T1000 (cell line): ENCODE measurements at places on chromosomes 13 and 19.

GRCh38 chr13:36543671-36544070 lies 111.4 kb downstream of the CCNA1 start:
- no peak for DNase-seq

- DNase-seq: no peak
These were observed 26.0 kb upstream of the MAB21L1 start for GRCh38 chr13:35502456-35502855.

GRCh38 chr19:31693131-31693932 lies 344.1 kb upstream of the TSHZ3 start:
- no peak for DNase-seq

GRCh38 chr13:91372911-91373310 lies 25.4 kb downstream of the MIR17HG start:
- no peak for DNase-seq

DNA sequence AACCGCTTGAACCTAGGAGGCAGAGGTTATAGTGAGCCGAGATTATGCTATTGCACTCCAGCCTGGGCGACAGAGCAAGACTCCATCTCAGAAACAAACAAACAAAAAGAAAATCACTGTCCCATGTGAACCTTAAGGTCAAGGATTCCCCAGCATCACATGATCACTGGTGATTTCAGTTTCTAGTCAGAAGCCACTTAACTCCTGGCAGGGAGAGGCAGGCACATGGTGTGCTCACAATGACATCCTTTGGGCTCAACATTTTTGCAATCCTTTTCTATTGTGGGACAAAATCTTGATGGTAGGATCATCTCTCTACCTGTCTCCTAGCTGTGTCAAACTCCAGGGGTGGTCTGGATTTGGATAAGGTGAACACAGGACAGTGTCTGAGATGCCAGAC lies 12.1 kb downstream of the AKAP8 start:
- DNase-seq: no peak

DNA sequence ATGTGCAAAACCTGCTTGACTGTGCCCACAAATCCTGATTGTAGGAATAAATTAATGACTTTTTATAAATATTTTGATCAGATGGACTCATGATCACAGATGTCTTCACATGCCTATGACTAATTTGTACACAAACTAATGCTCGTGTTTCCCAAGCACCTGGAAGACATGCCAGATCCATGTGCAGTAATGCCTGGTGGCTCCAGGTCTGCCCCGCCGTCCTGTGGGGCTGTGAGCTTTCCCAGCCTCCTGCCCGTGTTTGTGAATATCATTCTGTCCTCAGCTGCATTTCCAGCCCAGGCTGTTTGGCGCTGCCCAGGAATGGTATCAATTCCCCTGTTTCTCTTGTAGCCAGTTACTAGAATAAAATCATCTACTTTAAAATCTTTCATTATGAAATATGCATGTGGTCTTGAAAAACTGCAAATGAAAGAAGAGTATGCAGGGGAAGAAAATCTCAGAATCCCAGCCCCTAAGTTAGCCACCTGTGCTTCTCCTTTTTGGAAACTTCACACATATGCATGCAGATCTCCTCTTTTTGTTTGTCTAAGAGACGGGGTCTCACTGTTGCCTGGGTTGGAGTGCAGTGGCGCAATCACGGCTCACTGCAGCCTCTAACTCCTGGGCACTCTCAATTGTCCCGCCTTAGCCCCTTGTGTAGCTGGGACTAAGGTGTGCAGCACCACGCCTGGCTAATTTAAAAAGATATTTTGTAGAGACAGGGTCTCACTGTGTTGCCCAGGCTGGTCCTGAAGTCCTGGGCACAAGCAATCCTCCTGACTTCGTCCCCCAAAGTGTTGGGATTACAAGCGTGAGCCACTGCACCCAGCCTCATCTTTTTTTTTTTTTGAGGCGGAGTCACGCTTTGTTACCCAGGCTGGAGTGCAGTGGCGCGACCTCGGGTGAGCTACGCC lies 6.2 kb downstream of the RPL28 start:
- DNase-seq: no peak

- DNase-seq: no peak
These were observed 32.0 kb upstream of the MRI1 start for GRCh38 chr19:13732337-13732736.

DNA sequence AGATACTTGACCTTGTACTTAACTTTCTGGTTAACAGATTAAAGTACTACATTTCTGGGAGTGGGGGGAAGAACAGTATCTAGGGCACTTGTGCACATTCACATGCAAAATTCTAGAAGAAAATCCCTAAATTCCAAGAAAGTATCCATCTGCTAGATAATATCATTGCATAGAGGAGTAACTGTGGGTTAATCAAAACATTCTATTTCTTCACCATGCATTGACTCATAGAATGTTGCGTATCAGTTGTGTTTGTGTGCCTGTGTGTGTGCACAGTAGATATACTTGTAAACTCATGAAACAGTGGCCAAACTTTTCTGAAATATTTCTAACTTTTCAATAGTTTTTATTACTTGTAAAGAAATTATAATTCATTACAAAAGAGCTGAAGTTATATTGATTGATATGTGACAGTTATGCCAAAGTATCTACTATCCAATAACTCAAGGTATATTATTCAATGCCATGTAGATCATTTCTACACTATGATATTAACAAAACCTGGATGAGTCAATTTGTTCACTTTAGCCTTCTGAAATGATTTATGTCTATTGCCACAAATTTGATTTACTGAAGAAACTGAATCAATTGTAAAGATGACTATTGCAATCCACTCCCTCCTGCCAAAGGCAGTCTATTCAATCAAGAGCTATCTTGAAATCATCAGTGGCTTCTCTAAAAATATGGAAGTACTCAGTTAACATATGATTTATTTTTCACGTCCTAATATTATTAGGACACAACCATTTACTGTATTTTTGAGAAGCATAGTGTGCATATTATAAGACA lies 756.7 kb upstream of the ARGLU1 start:
- no peak for DNase-seq

DNA sequence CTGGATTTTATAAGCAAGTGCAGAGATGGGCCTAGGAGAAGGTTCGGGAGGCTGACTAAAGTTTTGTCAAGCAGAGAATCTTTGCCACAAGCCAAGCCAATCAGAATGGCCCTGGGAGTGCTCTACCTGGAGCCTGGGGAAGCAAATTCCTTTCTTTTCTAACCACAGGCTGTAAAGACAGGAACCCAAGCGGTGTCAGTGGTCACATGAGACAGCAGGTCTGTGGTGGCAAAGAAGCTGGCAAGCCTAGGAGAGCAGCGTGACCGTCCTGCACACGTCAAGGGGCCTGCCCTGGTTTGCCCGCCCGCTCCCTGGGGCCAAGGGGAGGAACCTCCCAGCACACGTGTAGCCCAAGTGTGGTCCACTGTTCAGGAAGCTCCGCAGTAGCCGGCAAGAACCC lies 90.8 kb downstream of the IPO5 start:
- DNase-seq: no peak

- DNase-seq: no peak
These were observed 1375.6 kb downstream of the EFNB2 start for GRCh38 chr13:105159841-105160240.

DNA sequence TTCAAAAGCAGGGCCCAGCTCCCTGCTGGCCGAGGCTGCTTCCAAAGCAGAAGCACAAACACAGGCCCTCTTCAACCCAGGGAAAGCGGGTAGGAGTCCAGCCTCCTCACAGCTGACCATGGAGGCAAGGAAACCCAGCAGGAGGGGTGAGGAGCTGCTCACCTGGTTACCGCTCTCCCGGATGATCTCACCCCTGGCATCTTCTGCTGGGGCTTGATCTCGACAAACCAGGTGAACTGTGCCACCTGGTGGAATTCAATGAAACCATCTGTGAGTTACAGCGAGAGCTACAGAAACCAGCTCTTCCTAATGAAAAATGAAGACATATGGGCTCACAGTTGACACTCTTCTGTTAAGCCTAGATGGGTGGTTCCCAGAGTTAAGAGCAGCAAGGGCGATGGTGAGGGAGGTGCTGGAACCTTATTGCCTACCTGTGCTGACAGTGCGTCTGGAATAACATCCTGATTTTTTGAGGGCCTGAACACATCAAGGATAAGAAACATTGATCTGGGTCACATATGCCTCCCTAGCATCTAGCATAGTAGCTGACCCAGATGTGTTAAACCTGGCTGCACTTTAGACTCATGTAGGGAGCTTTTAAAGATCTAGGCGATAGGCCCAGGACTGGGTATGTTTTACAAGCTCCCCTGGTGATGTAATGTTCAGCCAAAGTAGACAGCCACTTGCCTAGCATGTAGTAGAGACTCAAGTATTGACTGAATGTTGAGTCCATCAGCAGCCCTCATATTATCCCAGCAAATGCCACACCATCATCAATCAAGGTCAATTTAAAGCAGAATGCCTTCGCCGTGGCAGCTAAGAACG lies 6.1 kb downstream of the DHRS12 start:
- DNase-seq: no peak

DNA sequence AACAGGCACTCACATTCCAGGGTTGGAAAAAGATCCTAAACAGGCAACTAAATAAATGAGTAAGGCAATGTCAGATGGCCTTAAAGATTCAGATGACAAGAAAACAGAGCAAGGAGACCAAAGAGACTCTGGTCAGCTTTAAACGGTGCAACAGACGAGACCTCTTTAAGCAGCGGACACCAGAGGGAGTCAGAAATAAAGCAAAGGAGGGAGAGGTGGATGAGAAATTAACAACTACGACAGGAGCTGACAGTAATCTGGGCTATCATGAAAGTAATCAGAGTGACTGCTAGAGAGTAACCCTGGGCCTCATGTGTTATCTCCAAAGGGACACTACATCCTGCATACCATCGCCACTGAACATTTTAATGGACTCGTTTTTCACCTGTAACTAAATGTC lies 1.1 kb downstream of the ZNF550 start:
- DNase-seq: no peak

GRCh38 chr13:101473458-101473857 lies 21.0 kb downstream of the ITGBL1 start:
- DNase-seq: no peak

DNA sequence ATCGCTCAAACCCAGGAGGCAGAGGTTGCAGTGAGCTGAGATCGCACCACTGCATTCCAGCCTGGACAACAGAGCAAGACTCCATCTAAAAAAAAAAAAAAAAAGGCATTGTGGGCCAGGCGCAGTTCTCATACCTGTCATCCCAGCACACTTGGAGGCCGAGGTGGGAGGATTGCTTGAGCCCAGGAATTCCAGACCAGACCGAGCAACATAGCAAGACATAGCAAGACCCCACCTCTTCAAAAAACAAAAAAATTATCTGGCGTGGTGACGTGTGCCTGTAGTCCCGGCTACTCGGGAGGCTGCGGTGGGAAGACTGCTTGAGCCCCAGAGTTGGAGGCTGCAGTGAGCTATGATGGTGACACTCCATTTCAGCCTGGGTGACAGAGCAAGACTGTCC lies 18.0 kb downstream of the PIP5K1C start:
- DNase-seq: no peak

DNA sequence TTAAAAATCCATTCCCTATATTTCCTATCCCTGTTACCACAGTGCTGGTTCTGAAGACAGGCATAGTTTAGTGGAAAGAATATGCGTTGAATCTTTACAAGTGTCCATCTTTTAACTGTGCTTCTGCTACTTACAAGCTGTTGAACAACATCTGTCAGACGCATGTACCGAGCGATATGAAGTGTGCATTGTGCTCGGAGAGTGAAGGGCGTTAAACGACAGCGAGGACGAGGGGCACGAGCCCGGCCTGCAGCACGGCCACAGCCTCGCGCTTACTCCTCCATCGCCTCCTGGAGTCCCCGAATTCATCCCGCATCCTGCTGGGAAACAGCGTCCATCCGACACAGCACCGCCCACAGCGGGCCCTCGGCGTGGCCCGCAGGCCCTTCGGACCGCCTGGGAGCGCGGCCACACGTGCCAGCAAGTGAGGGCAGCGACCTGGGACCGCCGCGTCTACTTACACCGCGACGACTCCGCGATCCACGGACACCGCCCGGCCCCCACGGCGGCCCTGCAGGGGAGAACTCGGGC lies 514 bp downstream of the PCID2 start:
- DNase-seq: peak; percentile 65

DNA sequence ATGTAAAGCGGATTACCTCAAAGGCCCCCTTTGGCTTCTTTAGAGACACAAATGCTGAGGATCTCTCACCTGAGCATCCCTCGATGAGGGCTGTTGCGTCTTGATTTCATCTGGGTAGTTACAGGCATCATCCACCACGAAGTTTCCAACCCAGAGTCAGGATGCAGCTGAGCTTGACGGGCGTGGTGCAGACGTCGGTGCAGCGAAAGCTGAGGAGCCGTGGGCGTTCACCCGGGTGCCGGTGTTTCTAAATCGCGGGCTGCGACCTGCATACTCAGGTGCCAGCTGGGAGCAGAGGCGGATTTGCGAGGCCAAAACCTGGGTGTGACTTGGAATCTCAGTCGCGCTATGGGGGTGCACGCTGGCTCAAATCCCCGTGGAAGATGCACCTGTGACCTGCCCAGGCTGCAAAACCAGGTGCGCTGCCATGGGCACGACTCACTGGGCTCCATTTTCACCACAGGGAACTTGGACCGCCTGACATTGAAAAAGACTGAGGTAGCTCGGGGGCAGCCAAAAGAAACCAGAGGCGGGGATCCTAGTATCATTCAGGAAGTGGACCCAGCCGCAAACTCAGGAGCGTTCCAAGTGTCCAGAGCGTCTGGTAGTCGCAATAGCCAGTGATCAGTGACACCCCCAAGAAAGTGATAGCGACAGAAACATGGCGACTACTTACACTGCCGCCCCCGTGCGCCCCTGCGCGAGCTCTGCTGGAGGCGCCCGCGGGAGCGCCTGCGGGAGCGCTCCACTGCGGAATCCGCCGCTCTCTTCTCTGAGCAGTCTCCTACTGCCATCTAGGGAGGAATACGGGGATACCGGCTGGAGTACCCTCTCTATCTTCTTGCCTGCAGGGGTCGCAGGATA lies 36.4 kb upstream of the IGFL4 start:
- DNase-seq: peak; percentile 61

- DNase-seq: no peak
These were observed 194.7 kb downstream of the LMO7 start for GRCh38 chr13:75830842-75831241.

DNA sequence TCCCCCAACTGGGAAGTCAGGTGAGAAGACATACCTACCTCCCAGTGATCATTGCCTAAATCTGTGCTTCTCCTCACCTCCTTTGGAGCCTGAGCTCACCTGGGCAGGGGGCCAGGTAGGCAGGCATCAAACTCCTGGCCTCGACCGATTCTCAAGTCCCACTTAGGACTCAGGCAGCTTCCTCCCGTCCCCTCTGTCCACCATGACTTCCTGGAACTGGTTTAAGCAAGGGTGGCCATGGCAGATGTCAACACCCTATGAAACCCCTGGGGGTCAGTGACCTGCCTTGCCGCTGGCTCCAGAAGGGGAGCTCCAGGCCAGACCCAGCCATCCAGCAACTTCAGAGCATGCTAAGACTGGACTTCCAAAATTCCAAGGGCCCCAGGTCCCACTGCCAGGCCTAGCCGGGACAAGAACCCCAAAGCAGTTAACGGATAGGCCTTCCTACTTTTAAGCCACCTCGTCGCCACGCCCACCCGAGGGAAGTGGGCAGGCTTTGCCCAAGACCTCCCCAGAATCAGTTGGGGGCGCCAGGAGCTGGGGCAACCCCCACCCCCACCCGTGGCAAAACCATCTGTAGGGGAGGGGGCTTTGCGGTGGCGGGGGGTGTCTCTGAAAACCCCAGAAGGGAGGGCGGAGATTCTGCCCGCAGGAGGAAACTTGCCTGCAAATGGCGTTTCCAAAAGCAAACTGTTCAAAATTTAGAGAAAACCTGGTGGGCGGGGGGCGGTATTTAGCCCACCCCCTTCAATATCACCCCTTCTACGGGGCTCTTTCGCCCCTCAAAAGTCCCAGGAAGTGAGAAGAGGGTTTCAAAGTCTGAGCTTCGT lies 657 bp downstream of the PLIN3 start:
- DNase-seq: no peak

GRCh38 chr13:79796136-79796535 lies 315.2 kb downstream of the NDFIP2 start:
- no peak for DNase-seq
